ENCODE measurements at places on chromosomes 2 and 18.

DNA sequence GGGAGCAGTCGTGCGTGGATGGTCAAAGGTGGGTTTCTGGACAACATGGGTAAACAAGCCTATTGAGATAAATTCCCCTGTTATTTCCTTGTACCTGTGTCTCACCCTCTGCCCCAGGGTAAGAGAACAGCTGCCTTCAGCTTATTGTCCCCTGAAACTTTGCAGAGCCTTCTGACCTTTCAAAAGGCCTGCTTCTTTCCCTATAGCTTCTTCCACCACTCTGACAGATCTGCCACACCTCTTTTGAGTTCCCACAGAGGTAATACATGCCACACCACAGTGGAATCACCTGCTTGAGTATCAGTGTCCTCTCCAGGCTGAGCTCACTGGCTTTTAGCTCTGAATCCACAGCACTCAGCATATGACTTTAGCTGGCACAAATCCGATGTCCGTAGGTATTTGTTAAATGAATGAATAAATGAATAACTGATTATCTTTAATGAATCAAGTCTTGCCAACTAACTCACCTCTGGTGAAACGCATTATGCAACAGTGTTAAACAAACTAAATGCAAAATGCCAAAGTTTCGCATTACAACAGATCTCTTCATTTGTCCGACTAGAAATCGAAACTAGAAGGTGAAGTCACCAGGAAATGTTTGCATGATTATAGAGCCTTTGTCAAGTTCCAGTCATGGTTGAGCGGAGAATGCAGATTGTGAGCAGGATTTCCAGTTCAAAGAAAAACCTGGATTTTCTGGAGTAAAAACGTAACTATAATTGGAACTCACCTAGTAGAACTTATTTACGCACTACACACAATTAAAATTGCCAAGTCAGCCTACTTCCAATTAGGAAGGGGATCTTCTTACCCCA is 16.4 kb downstream of the DYNAP start:
- no peak for DNase-seq

- DNase-seq = no peak
These were observed 3.6 kb upstream of the LCT start for GRCh38 chr2:135840601-135841000.

- no peak for DNase-seq
These were observed 59.0 kb downstream of the MBD2 start for GRCh38 chr18:54165450-54165849.

- DNase-seq = no peak
These were observed 27.2 kb downstream of the CHST10 start for GRCh38 chr2:100390001-100390940.

- no peak for DNase-seq
These were observed 472.7 kb downstream of the THSD7B start for GRCh38 chr2:137238065-137238464.

DNA sequence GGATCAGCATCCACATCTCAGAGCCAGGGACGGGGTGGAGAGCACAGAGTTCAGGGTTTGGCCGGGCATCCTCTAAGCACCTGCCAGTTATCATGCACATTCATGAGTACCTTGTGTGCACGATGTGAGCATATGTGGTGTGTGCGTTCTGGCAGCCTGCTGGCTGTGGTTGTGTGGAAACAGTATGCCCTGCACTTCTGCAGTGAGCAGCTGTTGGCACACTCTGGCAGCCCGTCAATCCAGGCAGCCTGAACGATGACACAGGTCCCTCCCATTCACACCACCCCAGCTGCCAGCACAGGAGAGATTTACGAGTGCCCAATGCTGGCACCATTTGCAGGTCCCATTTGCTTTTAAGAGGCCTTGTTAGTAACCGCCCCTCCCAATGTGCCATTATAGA is 74.2 kb downstream of the CD8B2 start:
- DNase-seq = no peak

GRCh38 chr18:50697509-50697908 is 122.3 kb downstream of the MRO start:
- no peak for DNase-seq

GRCh38 chr2:217993817-217994463 is 8.9 kb downstream of the TNS1 start:
- peak; percentile 36 for DNase-seq

GRCh38 chr2:216373896-216374295 is 1.6 kb upstream of the MARCHF4 start:
- DNase-seq = no peak

DNA sequence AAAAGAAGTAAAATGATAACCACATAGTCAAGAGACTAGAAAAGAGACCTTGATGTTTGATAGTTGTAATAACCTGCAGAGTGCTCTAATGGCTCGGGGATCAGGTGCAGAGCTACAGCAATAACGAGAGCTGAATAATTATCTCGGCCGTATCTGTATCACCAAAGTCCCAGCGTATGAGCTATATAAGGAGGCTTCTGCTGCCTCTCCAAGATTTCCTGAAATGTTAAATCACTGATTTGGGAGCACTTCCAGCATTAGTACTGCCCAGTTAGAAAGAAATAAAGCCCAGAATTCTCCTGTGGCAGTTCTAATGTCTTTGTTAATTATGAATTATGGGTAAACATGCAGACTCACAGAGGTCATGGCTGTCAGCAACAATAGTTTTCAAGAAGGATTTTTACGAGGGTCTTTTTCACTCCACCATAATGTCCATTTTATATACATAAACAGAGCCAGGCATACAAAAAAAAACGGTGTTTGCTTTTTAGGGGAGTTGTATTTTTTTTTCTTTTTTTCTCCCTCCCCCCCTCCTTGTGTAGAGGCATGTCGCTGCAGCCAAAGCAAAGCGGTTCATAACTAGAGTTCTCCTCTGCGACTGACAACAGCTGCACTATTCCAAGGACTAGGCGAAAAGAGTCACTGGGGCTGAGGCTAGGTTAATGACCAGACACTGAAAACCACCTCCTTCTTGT is 168.3 kb upstream of the VRK2 start:
- DNase-seq = no peak

GRCh38 chr2:175823002-175823706 is 178.9 kb downstream of the LNPK start:
- DNase-seq = no peak

GRCh38 chr2:241379481-241380480 is 23.7 kb downstream of the FARP2 start:
- no peak for DNase-seq

- no peak for DNase-seq
These were observed 137.3 kb upstream of the PID1 start for GRCh38 chr2:229408356-229408755.

- no peak for DNase-seq
These were observed 461.2 kb downstream of the CDH2 start for GRCh38 chr18:27715751-27716150.

DNA sequence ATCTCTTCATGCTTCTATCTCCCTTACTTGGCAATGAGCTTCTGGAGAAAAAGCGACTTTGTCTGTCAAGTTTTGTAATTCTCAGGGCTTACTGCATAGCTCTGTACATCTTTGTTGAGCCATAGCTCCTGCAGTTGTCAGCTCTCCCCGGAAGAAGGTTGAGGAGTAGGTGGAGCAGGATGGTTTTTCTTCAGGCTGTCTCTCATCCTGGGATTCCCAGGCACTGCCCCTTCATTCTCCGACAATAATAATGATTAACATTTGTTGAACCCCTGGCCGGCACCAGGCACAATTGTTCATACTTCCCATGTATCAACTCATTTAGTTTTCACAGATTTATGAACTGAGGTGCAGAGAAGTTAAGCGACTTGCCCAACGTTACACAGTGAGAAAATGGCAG is 23.5 kb upstream of the RHOB start:
- no peak for DNase-seq

DNA sequence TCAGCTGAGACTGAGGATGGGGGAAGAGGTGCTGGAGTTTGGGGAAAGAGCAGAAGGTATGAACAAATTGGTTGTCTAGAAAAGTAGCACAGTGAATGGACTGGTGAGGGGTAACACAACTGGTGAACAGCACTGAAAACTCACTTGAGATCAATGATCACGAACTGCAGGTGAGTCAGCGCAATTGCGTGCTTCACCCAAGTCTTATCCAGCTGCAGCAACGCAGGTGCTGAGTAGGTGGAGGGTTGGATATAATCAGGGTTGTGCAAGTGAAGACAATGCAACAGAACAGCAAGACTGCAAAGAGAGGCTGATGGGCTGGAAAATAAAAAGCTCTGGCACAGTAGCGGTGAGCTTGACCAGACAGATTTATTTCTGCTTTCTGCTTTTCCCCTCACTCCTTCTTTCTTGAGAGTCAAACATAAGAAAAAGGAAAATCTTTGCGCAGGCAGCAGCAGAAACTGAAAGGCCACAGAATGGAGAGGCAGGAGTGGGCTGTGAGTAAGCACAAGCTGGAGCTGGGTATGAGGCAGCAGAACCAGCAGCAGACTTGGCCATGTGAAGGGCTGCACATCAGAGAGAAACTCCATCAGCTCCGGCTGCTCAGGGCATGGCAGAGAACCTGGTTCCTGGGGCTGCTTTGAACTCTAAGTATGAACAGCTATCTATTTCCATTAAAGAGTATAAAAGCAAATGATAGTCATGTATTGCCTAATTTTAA is 99.4 kb upstream of the ARL5A start:
- DNase-seq = no peak

- no peak for DNase-seq
These were observed 61.4 kb downstream of the ZEB2 start for GRCh38 chr2:144458541-144458940.

GRCh38 chr2:74447230-74447999 is 5.7 kb upstream of the RTKN start:
- DNase-seq = no peak

- no peak for DNase-seq
These were observed 105.4 kb upstream of the TLK1 start for GRCh38 chr2:171266102-171266501.

DNA sequence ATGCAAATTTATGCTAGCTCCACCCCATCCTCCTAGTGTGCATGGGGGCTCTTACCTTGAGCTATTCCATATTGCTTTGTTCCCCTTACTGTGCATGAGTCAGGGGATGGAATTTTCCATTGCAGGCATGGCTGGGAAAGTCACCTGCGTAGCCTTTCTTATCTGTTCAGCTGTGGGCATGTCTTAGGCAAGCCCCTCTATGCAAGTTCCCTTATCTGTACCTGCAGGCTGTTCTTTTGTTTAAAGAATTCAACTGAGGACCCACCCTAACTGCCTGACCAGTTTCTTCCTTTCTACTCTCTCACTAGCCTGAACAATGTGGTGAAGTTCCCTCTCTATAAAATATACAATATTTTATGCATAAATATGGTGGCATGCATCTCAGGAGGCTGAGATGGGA is 54.2 kb upstream of the CDCA7 start:
- DNase-seq = no peak

GRCh38 chr18:33157893-33158292 is 282.6 kb downstream of the CCDC178 start:
- no peak for DNase-seq

GRCh38 chr2:20684581-20685063 is 17.7 kb downstream of the GDF7 start:
- DNase-seq = no peak

DNA sequence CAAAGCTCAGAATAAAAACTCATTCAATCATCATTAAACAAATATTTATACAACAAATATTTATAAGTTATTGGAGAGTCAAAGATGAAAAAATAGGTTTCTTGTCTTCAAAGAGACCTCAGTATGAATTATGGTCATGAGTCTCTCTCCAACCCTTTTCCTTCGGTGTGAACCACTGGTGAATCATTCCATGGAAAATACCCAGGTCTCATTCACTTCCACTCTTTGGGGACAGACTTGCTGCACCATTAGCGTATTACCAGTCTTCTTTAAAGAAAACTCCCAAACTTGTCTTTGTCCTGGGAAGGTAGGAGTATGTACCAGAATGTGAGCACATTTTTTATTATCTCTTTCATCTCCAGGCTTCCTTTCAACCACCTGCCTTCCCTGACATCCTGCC is 257.4 kb upstream of the RBMS1 start:
- DNase-seq = no peak

GRCh38 chr2:143524119-143524553 is 394.9 kb downstream of the ARHGAP15 start:
- DNase-seq = no peak

DNA sequence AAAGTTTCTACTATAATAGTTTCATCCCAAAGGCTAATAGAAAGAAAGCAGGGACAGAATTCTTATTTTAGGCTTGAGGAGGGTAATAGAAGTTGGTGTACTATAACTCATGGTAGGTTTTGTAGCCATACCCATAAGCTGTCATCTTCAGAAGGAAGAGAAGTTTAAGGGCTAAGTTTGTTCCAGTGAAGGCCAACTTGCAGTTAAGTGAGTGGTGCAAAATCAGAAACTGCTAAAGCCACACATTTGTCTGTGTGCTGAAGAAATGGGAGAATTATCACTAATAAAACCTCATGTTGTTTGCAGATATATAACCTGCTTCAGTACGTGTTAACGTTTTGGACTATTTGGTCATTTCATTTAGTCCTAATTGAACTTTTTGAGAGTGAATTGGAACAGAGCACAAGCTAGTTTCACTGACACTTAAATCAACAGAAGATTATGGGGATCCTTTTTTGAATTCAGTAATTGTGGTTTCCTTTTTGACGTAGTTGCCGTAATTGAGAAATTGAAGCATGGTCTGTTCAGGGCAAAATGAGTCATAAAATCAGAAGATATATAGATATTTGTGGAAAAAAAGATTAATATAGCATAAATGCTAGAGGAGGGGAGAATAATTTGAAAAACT is 69.1 kb downstream of the PHLPP1 start:
- DNase-seq = no peak

DNA sequence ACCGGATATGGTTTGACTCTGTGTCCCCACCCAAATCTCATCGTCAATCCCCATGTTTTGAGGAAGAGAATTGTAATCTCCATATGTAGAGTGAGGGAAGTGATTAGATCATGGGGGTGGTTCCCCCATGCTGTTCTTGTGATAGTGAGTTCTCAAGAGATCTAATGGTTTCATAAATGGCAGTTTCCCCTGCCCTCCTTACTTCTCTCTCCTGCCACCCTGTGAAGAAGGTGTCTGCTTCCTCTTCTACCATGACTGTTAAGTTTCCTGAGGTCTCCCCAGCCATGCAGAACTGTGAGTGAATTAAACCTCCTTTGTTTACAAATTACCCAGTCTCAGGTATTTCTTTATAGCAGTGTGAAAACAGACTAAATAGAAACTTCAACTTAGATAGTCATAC is 69.5 kb downstream of the SESTD1 start:
- no peak for DNase-seq

- DNase-seq = no peak
These were observed 30.7 kb downstream of the METTL4 start for GRCh38 chr18:2540575-2540974.

DNA sequence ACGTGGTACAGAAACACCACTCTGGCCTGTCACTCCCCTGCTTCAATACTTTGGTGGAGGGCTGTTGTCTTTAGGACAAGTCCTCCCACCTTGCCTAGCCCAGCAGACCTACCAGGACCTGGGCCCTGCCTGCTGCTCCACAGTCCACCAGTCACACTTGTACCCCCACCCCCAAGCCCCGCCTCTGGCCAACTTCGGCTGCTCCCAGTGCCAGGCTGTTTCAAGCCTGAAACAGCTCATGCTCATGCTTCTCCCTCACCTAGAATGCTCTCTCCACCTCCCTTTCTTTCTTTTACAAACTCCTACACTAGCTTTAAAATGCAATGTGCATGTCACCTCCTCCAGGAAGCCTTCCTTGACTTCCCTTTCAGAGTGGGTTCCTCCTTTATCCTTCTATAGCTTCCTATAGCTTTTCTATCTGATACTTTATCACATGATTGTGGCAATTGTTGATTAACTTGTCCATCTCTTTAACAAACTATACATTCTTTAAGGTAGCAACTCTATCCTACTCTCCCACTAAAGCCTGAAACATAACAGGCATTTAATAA is 4.8 kb upstream of the OXER1 start:
- no peak for DNase-seq

- DNase-seq = no peak
These were observed 161.4 kb upstream of the GULP1 start for GRCh38 chr2:188130317-188130716.

GRCh38 chr2:74639550-74639949 is 8.6 kb downstream of the M1AP start:
- DNase-seq = no peak

Measured in activated B cell treated with CpG ODN at 0.5 μM for 24 hours (primary cell).